ENCODE measurements at places on chromosomes 3 and 15. TPM values are rescaled to one million over a fixed set of nuclear protein-coding genes. Genes with fewer than 3 reads are reported as not detected.

GP9 gene
- total RNA-seq: not detected

DNA sequence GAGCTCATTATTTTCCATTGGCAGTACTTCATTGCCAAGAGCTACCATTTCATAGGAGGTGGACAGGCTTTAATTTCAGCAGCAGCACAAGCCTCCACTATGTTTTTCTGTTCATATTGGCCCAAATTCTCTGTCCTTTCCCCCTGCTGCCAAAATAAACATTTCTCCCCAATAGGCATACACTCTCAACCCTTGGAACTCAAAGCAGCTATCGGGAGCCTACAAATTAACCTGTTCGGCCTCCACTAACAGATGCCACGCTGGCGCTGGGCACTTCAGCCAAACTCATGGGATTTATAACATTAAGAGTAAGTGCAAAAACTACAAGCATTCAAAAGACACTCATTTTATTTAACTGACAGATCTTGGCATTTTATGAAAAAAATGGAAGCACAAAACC lies 95.7 kb downstream of the NSUN3 start:
- DNase-seq: no peak

SLC9C1 gene
- not detected for total RNA-seq

GRAMD2A gene
- total RNA-seq: not detected

GRCh38 chr3:55270976-55271375 lies 216.1 kb downstream of the WNT5A start:
- peak; percentile 85 for DNase-seq

PHLDB2 gene
- total RNA-seq: 122 TPM

DNA sequence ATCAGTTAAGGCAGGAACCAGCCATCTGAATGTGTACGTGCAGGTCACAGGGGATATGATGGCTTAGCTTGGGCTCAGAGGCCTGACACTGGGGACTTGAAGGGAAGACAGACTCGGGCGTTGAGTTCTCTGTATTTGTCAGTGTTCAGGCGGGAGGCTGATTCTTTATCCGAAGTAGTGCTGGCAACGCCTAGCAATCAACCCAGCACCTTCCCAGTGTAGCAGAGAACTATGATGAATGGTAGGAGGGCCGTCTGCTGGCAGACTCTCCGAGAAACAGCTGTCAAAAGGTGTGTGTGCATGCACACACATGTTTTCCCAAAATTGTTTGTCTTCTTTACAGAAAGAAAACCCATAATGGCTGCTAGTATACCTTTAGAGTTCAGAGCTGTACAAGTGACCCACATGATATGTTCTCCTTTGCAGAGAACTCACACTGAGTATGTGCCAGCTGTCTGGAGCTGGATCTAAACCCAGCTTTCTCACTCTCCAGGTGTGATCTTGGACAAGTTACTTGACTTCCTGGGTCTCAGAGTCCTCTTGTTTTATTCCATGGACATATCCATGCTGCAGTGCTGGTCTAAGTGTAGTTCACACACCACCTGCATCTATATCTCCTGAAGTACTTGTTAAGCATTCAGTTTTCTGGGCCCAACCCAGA lies 74.5 kb upstream of the LARS2 start:
- no peak for DNase-seq

DNASE1L3 gene
- total RNA-seq: not detected

- no peak for DNase-seq
These were observed 38.4 kb downstream of the RFX7 start for GRCh38 chr15:56205061-56205876.

HRG gene
- not detected for total RNA-seq

OIP5 gene
- total RNA-seq: 92.3 TPM

GRCh38 chr3:33652736-33653135 lies 65.3 kb downstream of the CLASP2 start:
- no peak for DNase-seq

DNA sequence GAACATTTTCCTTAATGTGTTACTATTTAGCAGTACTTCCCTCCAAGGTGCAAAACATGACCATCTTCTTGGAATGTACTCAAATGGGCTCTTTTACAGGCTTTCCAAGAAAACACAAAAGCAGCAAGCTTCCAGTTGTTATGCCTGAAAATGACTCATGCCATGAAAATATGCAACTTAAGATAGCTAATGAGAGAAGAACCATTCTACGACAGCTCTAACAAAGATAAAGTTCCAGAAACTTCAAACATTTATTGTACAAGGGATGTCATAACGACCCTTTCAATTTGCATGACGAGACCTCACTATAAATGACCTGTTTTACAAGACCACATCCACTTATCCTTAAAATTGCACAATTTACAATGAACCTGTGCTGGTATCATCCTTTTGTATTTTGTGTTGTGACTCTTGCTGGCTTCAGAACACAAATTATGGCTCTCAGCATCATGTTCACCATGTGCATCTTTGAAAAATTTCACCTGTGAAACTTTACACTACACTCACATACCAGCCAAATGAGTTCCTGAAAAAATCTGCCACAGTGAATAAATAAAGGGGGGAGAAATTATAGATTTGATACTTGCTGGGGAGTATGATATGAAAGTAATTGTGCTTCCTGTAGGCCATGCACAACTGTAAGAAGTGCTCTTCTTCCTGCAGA lies 433.7 kb downstream of the MAGI1 start:
- peak; percentile 45 for DNase-seq

- no peak for DNase-seq
These were observed 45.9 kb downstream of the P3H2 start for GRCh38 chr3:190074817-190075216.

KLHL6 gene
- not detected for total RNA-seq

- DNase-seq: peak; percentile 57
These were observed 56.1 kb downstream of the FAM174B start for GRCh38 chr15:92599394-92599970.

PIERCE2 gene
- 9.9 TPM for total RNA-seq

DNA sequence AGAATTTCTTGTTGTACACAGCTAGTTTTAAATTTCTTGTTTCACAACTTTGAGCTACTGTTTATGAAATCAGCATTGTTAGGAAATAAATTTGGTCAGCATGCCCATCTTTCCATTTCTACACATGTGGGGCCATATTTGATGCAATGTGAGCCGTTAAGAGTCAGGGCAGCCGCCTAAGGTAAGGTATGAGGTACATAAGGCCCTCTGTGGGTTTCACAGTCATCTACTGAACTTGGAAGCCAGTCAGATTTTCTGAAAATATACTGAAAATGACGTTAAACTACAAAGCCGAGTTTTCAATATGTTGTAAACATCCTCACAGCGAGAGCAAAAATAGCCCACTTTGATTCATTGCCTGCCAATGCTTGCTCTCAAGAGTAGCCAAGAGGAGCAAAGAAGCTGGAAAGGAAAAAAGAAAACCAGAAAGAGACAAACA lies 94.7 kb upstream of the PDZRN3 start:
- DNase-seq: peak; percentile 16

GRIP2 gene
- total RNA-seq: not detected

SKIC8 gene
- total RNA-seq: 132 TPM
